ENCODE measurements at places on chromosomes 2 and 18. TPM values are rescaled to one million over a fixed set of nuclear protein-coding genes. Genes with fewer than 3 reads are reported as not detected.

CCDC74B gene
- 1.9 TPM for total RNA-seq

CYP27C1 gene
- total RNA-seq = 0.94 TPM

DAW1 gene
- total RNA-seq = 1.8 TPM

REG3A gene
- total RNA-seq = not detected

SNTG2 gene
- not detected for total RNA-seq

CD8B gene
- total RNA-seq = not detected

DNA sequence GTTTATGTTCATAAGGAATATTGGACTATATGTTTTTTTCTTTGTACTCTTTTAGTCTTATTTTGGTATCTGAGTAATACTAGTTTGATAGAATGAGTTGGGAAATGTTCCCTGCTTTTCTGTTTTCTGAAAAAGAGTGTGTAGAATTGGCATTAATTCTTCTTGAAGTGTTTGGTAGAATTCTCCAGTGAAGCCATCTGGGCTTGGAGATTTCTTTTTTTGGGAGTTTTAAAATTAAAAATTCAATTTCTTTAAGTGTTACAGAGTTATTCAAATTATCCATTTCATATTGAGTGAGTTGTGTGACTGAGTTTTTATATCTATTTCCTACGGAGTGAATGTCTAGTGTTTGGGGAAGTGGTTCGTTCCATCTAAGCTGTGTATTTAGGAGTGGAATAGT lies 80.6 kb upstream of the HS6ST1 start:
- DNase-seq = no peak

GRCh38 chr2:201574766-201575165 lies 68.5 kb downstream of the TMEM237 start:
- DNase-seq = no peak

GRCh38 chr2:157900684-157901083 lies 24.6 kb upstream of the ACVR1 start:
- DNase-seq = no peak

DNA sequence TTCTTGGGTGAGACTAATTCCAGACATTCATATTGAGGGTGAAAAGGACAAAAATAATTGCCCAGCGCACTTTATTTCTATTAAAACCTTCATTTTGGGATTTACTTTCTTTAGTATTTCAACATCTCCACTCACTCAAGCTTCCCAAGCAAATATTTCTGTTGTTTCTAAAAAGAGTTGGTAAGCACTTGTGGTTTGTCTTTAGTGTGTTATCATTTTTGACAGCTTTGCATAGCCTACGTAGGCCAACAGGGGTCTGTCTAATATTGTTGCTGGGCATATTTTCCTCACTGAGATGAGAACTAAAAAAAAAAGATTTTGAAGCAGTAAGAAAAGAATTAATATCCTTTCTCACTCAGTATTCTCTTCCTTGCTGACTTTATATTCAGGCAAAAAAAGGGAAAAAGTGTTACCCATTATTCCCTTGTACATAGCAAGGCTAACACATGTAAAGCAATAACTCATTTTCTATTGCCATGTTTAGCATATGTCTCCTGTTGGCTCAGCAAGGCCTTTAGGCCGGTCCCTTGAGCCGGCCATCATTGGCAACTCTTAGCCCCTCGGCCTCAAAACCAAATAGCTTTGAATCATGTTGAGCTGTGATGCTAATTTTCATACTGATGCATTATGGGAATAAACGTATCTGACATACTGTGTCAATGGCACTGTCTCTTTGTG lies 494.2 kb downstream of the ARHGAP15 start:
- no peak for DNase-seq

- no peak for DNase-seq
These were observed 620 bp upstream of the WDFY1 start for GRCh38 chr2:223945755-223946154.

GRCh38 chr2:55236992-55237543 lies 4.6 kb downstream of the RPS27A start:
- DNase-seq = no peak

- no peak for DNase-seq
These were observed 154.4 kb downstream of the ASB1 start for GRCh38 chr2:238581126-238581525.

DNA sequence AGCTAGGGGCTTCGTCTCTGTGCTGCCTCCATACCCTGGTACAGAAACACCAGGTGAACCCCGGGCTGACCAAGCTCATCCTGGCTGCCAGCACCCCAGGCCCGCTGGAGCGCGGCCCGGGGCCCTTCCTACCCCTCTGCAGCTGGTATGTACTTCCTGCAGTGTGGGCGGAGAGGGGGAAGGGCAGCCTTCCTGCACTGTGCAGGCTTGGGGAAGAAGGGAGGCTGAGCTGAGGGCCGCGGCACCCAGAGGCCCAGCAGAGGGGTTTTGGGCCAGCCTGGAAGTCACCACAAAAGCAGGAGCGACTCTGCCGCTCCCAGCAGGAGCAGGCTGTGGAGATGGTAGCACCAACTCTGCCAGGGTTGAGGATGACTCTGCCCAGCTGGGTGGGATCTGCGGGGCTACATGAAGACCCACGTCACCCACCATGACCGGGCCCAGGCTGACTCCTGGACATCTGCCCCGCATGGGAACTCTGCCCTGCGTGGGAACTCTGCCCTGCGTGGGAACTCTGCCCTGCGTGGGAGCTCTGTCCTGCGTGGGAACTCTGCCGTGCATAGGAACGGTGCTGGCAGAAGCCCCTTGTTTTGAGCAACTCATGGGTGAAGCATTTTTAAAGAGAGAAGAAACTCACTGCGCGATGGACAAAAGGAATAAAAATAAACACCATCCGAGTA lies 273.3 kb downstream of the NDUFA10 start:
- no peak for DNase-seq

DNA sequence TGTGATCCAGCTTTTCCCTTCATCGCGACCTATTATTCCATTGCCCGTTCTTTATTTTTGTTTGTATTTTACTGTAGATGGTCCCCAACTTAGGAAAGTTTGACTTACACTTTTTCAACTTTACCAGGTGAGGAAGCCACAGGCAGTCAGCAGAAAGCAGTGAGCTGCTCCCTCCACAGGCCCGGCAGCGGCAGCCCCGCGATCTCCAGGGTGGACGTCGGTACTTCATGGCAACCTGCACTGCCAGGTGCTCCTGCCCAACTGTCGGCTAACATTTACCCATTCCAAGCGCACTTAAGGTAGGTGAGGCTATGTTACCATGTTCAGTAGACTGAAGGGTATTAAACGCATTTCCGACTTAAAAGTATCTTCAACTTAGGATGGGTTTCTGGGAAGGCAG lies 12.8 kb downstream of the ZNF516 start:
- no peak for DNase-seq

DNA sequence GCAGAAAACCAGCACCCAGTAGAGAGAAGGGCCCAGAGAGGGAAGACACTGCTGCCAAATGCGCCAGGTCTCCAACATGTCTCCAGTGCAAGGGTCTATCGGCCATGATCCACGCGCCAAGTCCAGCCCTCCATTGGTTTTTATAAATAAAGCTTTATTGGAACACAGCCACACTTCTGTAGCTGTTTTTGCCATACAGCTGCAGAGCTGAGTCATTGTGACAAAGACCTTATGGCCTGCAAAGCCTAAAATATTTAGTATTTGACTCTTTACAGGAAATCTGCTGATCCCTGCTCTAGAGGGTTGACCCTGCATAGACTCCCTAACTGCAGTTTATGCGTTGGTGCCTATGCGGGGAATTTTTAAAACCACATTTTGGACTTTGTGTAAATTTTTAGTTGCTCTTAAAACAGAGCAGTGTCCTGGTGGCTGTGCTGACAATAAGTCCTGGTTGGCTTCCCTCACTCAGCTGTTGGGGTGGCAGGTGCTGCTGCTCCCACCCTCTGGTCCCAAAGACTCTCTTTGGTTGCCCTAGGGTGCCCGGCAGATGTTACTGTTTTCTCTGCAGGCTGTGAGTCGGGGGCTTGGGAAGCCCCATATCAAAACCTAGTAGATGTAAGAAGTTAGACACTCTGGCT lies 154.9 kb downstream of the CTIF start:
- DNase-seq = no peak
